ENCODE measurements at places on chromosomes 13 and 19.

- no peaks in the 10 kb centered on the region for H3K4me1 ChIP-seq
- H3K27me3 ChIP-seq, result no peaks in the 10 kb centered on the region
- no peak for DNase-seq
Observed at GRCh38 chr19:51541458-51542357, 10.2 kb upstream of the SIGLEC6 start.

DNA sequence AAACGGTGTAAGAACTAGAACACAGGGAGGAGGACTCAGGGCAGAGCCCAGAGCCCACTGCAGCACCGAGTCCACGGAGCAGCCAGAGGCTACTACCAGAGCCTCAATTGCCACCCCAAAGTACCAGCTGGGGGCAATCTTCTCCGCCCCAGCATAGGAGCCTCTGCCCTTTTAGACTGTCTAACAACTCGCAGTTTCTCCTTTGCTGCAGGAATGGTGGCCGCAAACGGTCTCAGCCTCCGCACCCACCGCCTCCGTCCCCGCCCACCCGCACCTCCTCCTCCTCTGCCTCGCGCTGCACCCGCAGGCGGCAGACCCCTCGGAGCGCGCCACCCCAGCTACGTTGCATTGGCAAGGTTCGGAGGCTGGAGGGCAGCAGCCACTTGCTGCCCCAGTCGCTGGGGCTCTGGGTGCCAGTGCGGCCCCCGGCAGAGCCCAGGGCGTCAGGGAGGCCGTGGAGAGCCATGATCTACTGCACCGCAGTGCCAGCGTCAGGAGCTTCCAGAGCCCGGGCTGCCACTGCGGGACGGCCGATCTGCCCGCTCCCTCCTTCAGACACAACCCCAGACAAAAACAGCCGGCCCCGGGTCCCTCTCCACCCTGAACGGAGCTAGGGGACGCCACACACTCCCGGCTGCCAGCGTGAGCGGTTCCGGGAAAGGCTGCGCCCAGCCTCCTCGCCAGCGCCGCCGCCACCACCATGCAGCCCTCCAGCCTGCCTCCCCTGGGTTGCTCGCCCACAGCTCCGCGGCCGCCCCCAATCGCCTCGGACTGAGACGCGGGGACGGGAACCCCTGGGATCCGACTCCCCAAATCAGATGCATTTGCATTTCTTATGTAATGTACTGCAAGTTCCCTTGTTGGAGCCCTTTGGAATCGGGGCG, 1.8 kb downstream of the FGF14 start:
- H3K36me3 ChIP-seq, result no peaks in the 10 kb centered on the region
- peak overlapping the region; percentile 54 for H3K4me3 ChIP-seq
- peaks cover 28% of the 10 kb centered on the region for H3K4me1 ChIP-seq
- H3K27me3 ChIP-seq, result peaks cover 31% of the 10 kb centered on the region
- DNase-seq, result peak; percentile 10

DNA sequence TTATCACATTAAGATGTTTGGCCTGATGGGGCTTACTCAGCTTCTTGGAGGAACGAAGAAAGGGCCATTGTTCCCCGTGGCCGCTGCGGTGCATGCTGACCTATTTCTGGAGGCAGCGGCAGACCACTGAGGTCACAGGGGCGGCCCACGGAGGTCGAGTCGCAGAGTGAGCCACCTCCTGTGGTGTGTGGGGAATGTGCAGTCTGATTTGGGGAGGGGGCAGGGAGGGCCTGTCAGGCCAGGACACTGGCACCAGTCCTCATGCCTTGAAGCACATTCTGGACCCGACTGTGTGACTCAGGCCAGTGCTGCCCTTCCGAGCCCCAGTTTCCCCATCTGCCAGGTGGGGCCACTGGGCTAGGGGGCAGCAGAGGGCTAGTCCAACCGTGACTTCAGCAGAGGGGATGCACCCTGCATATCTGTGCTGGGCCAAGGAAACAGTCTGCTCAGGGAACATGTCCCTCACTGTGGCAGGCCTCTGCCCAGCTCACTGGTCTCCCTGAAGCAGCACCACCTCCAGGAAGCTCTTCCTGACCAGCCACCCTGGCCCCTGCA, 6.3 kb downstream of the SLC7A10 start:
- no peaks in the 10 kb centered on the region for H3K36me3 ChIP-seq
- H3K4me3 ChIP-seq, result no peak overlapping the region
- H3K27me3 ChIP-seq, result peaks cover 2% of the 10 kb centered on the region
- H3K4me1 ChIP-seq, result no peaks in the 10 kb centered on the region
- DNase-seq, result no peak

GRCh38 chr19:55486971-55487923, 989 bp upstream of the SSC5D start:
- no peak overlapping the region for H3K27ac ChIP-seq
- peaks cover 19% of the 10 kb centered on the region for H3K4me1 ChIP-seq
- H3K4me3 ChIP-seq, result no peak overlapping the region

- no peak overlapping the region for H3K4me3 ChIP-seq
- H3K27me3 ChIP-seq, result no peaks in the 10 kb centered on the region
- no peak overlapping the region for H3K27ac ChIP-seq
- no peaks in the 10 kb centered on the region for H3K36me3 ChIP-seq
Observed at GRCh38 chr13:26786651-26787295, 26.2 kb upstream of the GPR12 start.

DNA sequence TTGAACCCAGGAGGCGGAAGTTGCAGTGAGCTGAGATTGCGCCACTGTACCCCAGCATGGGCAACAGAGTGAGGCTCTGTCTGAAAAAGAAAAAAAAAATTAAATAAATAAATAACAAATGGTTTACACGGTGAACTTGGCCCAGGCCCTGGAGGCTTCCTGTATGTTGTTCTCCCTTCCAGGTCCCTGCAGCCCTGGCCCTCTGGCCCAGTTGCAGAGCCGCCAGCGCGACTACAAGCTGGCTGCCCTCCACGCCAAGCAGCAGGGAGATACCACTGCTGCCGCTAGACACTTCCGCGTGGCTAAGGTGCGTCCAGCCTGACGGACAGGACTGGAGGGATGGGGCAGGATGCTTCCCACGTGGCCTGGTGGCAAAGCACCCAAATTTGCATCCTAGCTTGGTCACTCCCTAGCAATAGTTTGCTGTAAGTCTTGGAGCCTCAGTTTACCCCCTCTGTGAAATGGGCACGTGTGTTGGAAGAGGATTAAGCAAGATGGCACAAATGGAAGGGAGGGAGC, 11.9 kb downstream of the CC2D1A start:
- peaks cover 37% of the 10 kb centered on the region for H3K36me3 ChIP-seq
- no peak overlapping the region for H3K4me3 ChIP-seq
- no peak overlapping the region for H3K27ac ChIP-seq

GRCh38 chr19:32619051-32619685, 38.2 kb downstream of the PDCD5 start:
- no peak overlapping the region for H3K27ac ChIP-seq
- H3K4me3 ChIP-seq, result no peak overlapping the region
- DNase-seq, result no peak
- peaks cover 76% of the 10 kb centered on the region for H3K36me3 ChIP-seq

DNA sequence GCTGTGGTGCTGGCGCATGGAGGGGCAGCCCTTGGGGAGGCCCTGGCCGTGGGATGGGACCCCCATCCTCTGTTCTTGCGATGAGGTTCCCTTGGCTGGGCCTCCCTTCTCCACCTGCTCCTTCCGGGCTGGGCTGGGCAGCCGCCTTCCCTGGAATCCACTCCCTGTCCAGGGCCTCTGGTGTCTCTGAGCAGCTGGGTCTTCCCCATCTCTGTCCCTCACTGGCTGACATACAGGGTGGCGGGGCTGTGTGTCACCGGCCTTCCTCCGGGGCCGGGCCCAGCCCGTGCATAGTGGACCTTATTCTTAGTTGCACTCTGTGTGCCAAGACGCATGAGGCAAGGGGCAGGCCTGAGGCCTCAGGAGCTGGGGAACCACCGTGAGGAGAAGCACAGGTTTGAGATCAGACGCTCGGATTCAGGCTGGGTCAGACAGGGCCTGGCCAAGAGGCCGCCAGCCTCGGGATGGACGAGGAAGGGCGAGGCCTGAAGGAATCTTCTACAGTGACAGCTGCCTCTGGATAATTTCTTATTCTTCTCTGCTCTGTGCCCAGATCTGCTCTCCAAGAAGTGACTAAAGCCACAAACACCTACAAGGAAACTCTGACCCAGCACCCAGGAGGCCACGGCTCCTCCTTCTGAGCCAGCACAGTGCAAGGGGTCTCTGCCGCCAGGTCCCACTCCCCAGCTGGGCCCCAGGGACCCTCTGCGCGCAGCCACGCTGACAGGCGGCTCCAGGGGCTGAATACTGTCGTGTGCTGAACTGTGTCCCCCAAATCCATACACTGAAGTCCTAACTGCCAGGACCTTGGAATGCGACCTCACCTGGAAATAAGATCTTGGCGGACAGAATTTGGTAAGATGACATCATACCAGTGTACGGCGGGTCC, 11.0 kb downstream of the SGTA start:
- no peak overlapping the region for H3K4me3 ChIP-seq
- no peak overlapping the region for H3K27ac ChIP-seq
- no peak for DNase-seq
- H3K4me1 ChIP-seq, result peaks cover 10% of the 10 kb centered on the region

DNA sequence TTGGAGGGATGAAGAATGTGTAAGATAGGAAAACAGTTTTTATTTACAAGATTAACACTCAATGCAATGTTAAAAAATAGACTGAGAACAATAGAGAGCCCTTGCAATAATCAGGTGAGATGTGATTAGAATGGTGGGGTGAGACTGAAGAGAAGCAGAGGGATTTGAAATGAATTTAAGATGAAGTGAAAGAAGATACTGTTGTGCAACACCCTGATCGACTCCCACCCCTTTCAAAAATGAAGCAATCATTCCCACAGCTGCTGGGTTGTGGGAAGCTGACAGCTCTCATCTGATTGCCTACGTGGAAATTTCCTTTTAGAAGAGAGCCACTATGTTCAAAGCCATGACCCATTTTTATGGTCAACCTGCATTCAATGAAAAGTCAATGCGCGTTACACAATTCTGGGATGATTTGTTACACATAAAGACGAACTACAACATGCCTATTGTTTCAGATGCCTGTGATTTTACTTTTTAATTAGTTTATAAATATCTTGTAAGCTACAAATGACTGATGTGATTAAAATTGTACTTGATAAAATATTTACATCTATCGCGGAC, 1374.8 kb downstream of the PCDH9 start:
- H3K4me3 ChIP-seq, result no peak overlapping the region
- H3K36me3 ChIP-seq, result no peaks in the 10 kb centered on the region
- H3K4me1 ChIP-seq, result no peaks in the 10 kb centered on the region
- DNase-seq, result no peak
- H3K27ac ChIP-seq, result no peak overlapping the region
- H3K27me3 ChIP-seq, result no peaks in the 10 kb centered on the region

GRCh38 chr19:12156223-12157058, at the start of gene ZNF625:
Gene ZNF625, minus strand, starts transcription at chr19:12156734. Its CDS starts 176 bp downstream, at chr19:12156558.
- H3K4me3 ChIP-seq, result peak within 1 kb of the TSS; percentile 72
- no peaks in the 10 kb centered on the region for H3K4me1 ChIP-seq
- peak within 1 kb of the TSS; percentile 3 for H3K27ac ChIP-seq
- no peak for DNase-seq
- H3K36me3 ChIP-seq, result no peaks in the 10 kb centered on the region

DNA sequence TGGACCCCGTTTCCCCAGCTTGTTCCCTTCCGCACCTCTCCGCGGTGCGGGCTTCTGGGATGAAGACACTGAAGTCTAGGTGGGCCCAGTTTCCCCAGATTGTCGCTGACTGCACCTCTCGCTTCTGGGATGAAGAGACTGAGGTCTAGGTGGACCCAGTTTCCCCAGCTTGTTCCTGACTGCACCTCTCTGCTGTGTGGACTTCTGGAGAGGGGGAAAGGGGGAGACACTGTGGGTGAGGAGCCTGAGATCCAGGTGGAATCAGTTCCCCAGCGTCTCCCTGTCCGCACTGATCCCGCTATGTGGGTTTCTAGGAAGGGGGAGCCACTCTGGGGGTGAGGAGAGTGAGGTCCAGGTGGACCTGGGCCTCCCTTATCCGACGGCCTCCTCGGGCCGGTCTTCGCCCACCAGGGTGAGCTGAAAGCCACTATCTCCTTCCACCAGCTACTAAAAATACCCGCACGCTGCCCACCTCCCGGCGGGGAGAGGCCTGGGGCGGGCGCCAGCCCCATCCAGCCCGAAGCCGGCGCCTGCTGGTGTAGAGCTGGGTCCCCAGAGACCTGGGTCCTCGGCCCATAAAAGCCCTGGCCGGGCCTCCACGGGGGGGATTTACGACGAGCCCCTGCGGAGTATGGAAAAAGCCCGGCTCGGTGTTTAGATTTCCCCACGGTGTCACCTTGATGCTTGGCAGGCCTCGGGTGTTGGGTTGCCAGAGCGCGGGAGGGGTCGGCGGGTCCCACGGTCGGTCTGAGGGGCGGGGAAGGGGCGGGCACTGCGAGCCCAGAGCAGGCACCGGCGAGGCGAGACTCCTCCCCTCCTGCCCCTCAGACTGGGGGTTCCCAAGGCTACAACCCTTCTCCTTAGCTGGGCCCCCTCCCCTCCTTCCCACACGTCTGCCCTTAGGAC, 10.6 kb downstream of the FUT6 start:
- H3K36me3 ChIP-seq, result no peaks in the 10 kb centered on the region
- H3K4me1 ChIP-seq, result peaks cover 12% of the 10 kb centered on the region
- H3K27ac ChIP-seq, result peak overlapping the region; percentile 65
- DNase-seq, result no peak

DNA sequence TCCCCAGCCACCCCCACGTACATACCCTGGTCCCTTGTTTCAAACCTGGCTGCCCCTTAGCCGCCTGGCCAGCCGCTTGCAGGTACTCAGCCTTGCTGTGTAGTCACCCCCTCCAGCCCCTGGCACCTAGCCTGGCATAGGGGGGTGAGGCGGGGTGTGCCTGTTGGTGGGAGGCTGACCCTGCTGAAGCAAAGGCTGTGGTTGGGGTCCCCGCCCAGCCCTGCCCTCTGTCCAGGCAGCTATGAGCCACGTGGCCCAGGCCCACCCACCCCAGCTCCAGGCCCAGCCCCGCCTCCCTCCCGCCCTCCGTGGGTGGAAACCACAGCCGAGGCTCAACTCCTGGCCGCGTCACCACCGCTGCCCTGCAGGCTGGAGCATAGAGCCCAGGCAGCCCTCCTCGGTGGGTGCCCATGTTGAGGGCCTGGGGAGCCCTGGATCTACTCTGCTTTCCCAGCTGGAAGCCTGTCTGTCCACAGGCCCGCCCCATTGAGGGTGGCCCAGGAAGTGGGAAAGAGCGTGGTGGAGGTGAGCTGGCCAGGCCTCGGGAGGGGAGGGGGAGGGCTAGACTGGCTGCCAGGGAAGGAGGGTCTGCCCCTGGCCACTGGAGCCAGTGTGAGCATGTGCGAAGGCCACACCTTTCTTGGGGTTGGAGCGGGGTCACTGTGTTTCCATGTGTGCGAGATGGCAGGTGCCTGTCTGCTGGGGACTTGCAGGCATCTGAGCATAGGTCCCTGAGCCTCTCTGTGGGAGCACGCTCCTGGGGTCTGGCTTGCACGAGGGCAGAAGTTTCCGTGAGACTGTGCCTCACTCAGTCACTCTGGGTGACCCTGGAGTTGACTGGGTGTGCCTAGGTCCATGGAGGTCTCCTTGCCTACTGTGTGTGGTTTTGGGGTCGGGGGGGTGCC, 31.0 kb downstream of the PAK4 start:
- no peaks in the 10 kb centered on the region for H3K36me3 ChIP-seq
- no peak overlapping the region for H3K27ac ChIP-seq
- H3K27me3 ChIP-seq, result no peaks in the 10 kb centered on the region
- no peak overlapping the region for H3K4me3 ChIP-seq

GRCh38 chr13:85976242-85976641, 177.0 kb upstream of the SLITRK6 start:
- no peak overlapping the region for H3K27ac ChIP-seq
- no peak overlapping the region for H3K4me3 ChIP-seq
- no peaks in the 10 kb centered on the region for H3K4me1 ChIP-seq
- no peaks in the 10 kb centered on the region for H3K27me3 ChIP-seq
- H3K36me3 ChIP-seq, result no peaks in the 10 kb centered on the region

- H3K4me3 ChIP-seq, result no peak overlapping the region
- DNase-seq, result no peak
- peaks cover 13% of the 10 kb centered on the region for H3K4me1 ChIP-seq
- no peaks in the 10 kb centered on the region for H3K27me3 ChIP-seq
- no peak overlapping the region for H3K27ac ChIP-seq
- no peaks in the 10 kb centered on the region for H3K36me3 ChIP-seq
Observed at GRCh38 chr19:4345342-4346019, 2.1 kb downstream of the MPND start.

Measured in effector memory CD4-positive, alpha-beta T cell (primary cell).